ENCODE measurements at places on chromosomes 16 and 17.

- DNase-seq: no peak
Measured at GRCh38 chr17:4038076-4038475, 73.8 kb upstream of the ATP2A3 start.

DNA sequence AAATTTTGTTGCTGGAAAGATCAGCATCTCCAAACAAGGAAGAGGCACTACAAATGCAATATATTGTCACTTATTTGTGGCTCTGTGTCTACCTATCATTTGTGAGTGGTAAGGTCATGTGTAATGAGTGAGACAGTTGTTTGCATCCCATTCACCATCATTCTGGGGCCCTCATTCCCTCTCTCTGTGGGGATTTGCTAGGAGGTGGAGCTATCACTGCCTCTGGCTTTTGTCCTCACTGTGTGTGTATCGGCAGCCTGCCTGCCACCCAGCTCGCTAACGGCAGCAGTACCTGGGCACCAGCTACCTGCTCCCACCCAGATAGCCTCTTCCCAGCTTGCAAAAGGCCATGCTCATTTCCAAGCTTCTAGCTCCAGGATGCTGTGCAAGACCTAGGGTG, 379.2 kb upstream of the ZFHX3 start:
- DNase-seq: no peak

DNA sequence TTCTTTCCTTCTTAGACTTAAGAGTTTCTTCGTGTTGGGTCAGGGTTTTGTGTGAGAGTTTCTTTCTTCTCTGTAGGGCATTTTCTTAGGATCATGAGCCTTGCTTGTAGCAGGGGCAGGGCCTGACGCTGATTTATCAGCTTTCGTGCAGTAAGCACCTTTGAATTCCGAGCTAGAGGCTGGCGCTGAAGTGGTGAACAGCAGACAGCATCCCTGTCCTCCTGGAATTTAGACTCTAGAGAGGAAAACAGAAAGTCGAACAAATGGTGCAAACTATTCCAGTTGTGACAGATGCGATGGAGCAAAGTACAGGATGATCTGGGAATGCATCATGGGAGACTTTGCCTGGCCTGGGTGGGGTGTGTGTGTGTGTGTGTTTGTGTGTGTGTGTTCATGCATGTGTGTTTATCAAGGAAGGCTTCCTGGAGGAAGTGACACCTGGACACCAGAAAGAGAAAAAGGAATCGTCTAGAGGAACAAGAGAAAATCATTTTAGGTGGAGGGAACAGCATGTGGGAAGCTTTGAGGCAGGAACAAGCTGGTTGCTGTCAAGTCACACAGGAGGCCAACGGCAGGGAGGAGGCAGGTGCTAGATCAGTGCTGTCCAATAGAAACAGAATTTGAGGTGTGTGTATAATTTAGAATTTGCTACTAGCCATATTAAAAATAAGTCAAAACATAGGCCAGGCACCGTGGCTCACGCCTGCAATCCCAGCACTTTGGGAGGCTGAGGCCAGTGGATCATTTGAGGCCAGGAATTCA, 60.2 kb downstream of the WWP2 start:
- no peak for DNase-seq

- DNase-seq: no peak
Measured at GRCh38 chr17:33154869-33155455, 138.1 kb downstream of the ASIC2 start.

GRCh38 chr16:2471653-2472487, 773 bp downstream of the NTN3 start:
- no peak for DNase-seq

- no peak for DNase-seq
Measured at GRCh38 chr16:58717994-58718393, 16.1 kb downstream of the GOT2 start.

Data from stimulated activated CD4-positive, alpha-beta T cell treated with anti-CD3 and anti-CD28 coated beads, Interleukin-2, amount 100 ng/mL, for 48 hours (primary cell).